Activated T-cell treated with anti-CD3 and anti-CD28 coated beads, Interleukin-2, amount 50 U/mL, for 1 hour (primary cell): ENCODE measurements at places on chromosomes 4 and X.

GRCh38 chr4:73984736-73985527, 3.1 kb downstream of the PPBP start:
- no peak for DNase-seq

- DNase-seq: no peak
Observed at GRCh38 chr4:186118582-186118981, 14.1 kb downstream of the FAM149A start.

- DNase-seq: no peak
Observed at GRCh38 chr4:24690436-24690835, 104.9 kb upstream of the SOD3 start.

DNA sequence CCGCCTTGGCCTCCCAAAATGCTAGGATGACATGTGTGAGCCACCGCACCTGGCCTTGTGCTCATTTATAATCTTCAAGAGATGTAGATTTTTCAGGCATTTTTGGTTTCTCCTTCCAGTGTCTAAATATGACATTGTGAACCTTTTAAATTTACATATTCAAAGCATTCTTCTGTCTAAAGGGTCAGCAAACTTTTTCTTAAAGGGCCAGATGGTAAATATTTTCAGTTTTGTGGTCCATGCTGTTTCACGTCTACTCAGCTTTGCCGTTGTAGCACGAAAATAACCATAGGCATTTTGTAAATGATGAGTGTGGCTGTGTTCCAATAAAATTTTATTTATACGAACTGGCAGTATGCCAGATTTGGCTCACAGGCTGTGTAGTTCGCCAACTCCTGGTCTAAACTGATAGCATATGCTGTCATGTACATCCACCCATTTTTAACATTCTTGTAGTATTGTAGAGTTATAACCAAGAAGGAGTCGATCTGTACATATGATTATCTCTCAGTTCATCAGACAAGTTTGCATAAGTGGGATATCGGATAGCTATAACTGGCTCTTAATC, 12.7 kb upstream of the GCNA start:
- no peak for DNase-seq

DNA sequence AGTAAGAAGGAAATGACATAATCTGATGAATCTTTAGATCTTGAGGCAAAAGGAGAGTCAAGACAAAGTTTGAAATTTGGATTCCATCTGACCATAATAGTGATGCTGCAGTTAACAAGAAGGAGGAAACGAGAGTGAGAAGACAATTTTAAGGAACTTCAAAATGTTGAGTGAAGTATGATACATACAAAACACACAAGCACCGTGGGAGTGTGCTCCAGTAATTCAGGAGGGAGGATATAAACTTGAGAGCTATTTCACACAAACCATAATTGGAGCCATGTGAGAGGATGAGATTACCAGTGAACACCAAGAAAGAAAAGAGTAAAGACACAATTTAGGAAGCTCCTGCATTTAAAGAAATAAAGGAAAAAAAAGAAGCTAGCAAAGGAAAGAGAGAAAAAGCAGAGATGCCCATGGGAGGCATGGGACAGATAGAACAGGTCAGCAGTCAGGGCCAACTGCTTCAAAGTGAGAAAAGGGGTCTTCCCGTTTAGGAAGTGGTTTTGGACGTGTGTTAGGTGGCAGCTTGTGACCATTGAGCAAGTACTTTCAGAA, 150.7 kb upstream of the SLC7A11 start:
- DNase-seq: no peak

DNA sequence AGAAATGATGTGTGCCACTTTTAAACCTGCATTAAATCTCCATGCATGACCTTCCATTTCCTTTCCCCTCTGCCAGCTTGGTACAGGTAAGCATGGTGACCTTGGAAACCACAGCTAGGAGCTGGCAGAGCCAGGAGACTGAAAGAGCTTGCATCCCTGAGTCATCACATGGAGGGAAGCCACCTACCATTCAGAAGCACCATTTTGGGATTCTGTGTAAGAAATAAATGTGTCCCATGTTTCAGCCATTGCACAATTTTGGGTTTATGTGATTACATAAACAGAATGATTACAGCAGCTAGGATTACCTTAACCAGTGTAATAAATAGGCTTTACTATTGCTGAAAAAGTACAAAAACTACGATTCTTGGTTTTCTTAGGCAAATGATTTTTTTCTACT, 17.3 kb upstream of the CCDC149 start:
- no peak for DNase-seq

DNA sequence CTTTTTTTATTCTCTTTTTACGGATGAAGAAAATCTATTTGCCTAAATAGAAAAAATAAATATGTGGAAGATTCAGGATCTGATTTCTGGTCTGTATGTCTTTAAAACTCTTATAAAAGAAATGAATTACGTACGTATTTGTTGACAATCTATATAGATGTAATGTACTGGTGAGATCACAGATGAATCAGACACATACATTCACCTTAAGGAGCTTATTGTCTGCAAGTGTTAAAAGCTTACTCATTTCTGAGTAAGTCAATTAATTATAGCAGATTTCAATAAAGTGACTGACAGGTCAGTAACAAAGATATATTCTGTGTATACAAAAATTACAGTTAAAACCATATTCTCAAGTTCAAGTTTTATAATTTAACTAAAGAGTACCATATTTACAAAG, 66.6 kb upstream of the NAF1 start:
- DNase-seq: no peak

GRCh38 chr4:181821039-181822004, 421.9 kb upstream of the TENM3 start:
- no peak for DNase-seq

GRCh38 chr4:149108626-149109025, 666.4 kb upstream of the NR3C2 start:
- DNase-seq: no peak

DNA sequence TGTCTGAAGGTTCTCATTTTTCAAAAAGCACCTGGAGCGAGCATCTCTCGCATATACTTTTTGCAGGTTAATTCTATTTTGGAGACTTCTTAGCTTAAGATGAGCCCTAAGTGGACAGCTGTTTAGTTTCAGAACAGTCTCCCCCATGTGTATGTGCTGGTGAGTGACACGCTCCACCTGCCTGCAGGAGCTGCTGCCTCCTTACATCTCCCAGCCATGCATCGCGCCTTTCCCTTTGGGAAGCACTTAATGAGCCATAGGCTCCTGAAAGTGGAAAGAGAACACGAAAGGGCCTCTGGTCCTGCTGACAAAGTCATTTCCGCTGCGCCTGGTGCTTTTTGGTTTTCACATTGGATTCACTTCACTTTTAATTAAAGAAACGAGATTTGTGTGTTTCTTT, 56.1 kb downstream of the TRIML2 start:
- no peak for DNase-seq

GRCh38 chr4:26003056-26003455, 89.0 kb downstream of the SMIM20 start:
- DNase-seq: no peak

DNA sequence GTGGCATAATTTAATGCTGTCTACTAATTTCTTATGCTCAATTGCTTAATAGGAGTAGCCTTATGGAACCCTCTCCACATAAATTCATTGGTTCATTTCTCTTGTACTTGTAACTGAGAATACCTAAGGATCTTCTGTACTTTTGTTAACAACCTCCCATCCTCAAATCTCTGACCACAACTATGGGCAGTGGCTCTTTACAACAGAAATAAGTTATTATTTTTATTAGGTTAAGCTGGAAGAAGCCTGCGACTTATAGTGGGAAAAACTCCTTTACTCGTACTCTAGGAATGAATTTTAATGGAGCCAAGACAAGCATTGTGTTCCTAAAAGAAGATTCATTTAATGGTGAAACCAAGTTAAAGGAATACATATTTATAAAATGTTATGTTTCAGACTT, 337.1 kb upstream of the CTSO start:
- no peak for DNase-seq

DNA sequence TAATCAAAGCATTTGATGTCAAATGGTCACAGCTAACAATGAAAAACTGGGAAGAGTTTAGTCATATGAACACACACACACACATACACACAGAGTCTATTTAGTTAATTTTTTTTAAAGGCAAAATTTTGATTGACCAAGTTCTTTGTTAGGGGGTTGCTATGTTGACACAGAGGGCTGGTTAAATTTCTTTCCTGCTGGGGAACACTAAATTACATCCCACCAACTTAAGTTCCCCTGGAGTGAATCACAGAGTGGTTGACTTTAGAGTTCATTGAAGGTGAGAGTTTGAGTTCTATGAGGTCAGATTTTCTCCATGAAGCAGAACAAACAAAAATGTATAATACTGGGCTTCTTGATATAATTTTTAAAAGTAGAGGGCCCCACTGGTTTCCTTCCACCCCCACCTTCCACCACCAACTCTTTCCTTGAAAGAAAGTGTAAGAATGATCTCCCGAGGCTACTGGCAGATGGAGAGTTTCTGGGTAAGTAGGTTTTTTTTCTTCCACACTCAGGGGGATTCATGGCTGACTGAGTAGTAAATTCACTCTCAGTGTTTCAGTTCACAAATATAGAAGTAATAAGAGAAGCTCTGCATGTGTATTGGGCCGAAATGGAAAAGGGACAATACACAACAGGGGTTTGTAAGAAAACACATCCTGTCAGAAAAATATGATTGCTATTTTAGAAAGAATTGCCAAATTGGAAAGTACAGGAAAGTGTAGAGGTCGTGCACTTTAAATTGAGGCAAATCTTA, 917.0 kb upstream of the LCORL start:
- DNase-seq: no peak

DNA sequence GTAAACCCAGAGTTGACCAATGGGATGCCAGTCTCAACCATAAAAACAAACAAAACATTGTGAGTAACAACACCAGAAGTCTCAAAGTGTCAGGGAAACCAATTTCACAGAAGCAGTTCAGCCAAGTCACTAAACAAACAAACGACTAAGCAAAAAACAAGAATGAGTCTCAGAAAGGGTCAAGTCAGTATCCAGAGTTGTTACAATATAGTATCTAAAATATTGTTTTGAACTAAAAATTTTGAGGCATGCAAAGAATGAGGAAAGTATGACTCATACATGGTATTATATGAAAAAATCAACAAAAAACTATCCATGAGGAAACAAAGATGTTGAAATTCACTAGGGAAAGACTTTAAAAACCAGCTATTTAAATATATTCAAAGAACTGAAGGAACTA, 70.6 kb downstream of the AR start:
- no peak for DNase-seq

DNA sequence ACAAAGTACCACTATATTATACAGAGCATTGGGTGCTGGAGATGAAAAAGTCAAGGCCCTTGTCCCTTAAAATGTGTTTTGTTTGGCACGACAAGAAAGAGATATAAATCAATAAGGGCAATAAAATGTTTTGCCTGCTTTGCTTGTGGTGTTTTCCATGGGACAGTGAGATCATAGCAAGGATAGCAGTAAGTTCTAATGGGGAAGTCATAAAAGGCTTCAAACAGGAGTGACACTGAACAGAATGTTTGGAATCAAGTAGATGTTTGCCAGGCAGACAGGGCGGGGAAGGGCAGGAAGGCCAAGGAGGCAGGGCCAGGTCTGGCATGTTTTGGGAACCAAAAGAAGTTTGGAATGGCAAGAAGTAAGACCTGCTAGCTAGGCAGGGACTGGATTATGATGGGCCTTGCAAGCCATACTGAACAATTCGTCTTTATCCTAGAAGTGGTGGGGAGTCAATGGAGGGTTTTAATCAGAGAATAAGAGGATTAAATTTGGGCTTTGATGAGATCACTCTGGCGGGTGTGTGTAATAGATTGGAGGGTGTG, 16.4 kb downstream of the FGF2 start:
- DNase-seq: no peak

GRCh38 chrX:70132224-70132623, 1.0 kb upstream of the IGBP1 start:
- DNase-seq: no peak

- DNase-seq: no peak
Observed at GRCh38 chr4:84158670-84159069, 340.4 kb downstream of the NKX6-1 start.

DNA sequence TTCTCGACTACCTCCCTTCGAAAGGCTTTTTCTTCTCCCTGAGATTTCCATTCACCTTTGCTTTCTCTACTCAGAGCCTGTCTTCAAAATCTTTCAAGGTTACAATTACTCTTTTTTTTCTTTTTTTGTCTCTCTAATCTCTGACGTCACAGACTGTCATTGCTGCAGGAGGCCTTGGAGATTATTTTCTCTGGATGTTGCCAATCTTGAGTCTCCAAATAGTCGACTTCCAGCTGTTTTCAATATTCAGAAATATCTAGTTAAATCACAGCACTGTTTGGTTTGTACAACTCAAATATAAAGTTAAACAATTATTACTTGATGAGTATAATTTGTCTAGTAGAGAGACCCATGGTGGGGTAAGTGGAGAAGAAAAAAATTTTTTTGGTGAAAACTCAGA, 359.0 kb upstream of the BOD1L1 start:
- no peak for DNase-seq

DNA sequence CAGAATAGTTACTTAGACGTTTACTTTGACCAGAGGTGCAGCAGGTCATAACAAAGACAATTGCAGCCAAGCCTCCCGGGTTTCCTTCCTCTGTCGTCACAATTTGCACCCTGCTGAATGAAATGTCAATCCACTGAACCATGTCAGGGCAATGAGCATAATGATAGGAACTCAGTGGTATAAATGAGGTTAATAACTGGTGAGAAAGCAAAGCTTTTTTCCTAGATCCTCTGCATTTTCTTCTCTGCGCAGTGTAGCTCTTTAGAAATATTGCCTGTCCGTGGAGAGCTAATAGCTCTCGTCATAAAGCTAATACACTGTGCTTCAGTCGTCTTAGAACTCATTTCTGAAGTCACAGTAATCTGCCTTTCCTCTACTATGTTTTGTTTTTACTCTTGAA, 1960.1 kb upstream of the ADGRL3 start:
- DNase-seq: no peak

GRCh38 chrX:97446298-97446882, 562.7 kb downstream of the RPA4 start:
- no peak for DNase-seq

- no peak for DNase-seq
Observed at GRCh38 chr4:56360071-56360470, 27.2 kb downstream of the AASDH start.

GRCh38 chr4:173801361-173801760, 271.3 kb upstream of the HAND2 start:
- DNase-seq: no peak

- no peak for DNase-seq
Observed at GRCh38 chrX:1528186-1528883, 8.7 kb downstream of the P2RY8 start.
